Activated CD4-positive, alpha-beta T cell treated with anti-CD3 and anti-CD28 coated beads, Interleukin-2, amount 50 U/mL, for 24 hours (primary cell): ENCODE measurements at places on chromosomes 11 and 22.

- DNase-seq: no peak
Observed at GRCh38 chr11:118226781-118227180, 2.0 kb upstream of the JAML start.

DNA sequence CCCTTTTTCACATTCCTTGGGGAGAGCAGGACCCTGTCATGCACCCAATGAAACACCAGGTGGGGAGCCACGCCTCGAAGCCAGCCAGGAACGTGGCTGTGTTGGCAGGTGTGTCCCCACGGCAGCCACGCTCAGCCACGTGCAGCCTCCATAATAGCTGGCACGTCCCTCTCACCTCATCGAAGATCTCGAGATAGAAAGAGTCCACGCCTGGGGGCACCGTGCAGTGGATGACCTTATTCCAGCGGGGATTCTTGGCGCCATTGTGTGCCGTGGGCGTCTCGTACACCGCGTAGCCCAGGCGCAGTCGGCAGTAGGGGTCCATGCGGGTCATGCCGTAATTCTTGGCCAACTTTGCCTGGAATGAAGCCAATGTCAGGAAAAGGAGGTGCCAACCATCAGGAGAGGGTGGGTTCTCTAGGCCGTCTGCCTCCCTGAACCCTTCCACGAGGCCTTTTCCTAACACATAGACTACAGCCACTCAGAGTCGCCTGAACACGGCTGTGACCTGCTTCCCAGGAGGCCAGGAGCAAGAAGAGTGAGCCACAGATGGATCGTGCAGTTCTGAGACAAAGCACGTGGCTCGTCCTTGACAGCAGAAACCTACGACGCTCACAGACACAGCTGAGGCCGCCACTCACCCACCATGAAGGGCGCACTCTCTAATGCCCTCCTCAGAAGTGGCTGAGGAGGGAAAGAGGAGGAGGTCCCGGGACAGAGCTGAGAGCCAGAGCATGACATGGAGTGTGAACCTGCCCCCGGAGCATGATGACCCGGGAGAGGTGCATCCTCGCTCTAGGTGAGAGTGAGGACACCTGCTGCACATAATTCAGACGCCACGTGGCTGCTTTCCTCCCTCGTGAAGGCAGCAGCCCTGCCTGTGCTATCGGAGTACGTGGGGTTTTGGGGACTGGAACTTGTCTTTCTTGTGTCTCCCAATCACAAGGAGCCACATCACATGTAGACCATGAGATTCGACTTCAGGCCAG lies 19.1 kb downstream of the TOLLIP start:
- no peak for DNase-seq

- DNase-seq: no peak
Observed at GRCh38 chr11:59174664-59175033, 2.7 kb downstream of the DTX4 start.

- no peak for DNase-seq
Observed at GRCh38 chr11:5300251-5300650, 1.5 kb downstream of the OR51B4 start.

GRCh38 chr22:44600207-44600785 lies 101.7 kb upstream of the PRR5 start:
- DNase-seq: no peak

DNA sequence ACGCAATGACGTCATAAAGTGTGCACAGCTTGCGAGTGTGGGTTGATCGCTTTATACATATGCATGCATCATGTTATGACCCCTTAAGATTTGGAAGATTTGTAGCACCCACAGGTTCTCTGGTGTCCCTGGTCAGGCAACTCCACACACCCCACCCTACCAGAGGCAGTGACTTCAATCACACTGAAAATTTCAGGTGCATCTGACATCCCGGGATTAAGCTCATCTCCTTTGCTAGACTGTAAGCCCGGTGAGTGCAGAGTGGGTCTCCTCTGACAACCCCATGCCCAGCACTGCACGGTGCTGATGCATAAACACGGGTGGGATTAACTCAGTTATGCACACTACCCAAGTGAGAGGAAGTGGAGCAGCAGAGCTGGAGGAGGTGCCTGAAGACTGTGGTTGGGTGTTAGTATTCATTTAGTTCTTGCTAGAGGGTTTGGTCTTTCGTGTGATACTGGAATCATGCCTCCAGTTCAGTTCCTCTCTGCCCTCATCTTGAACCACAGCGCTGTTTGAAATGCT lies 6.5 kb downstream of the ARSA start:
- no peak for DNase-seq

GRCh38 chr22:34784056-34784455 lies 281.9 kb upstream of the ISX start:
- DNase-seq: no peak

- no peak for DNase-seq
Observed at GRCh38 chr11:45610627-45611026, 54.8 kb downstream of the CHST1 start.

DNA sequence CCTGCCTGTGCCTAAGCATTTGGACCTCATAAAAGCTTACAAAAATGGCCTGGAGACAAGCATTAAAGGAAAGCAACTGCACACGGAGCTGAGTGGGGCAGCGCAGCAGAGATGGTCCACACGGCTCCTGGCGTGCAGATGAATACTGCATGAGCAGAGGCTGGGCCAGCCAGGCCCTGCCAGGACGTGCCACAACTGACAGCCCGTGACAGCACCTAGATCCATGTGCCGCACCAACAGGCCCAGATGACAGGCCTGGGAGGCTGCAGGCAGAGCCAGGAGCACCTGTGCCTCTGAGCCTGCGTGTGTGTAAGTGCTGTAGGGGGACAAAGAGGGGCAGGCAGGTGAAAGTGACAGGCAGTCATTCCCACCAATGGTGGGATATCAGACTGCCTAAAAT lies 33.4 kb downstream of the MICAL3 start:
- DNase-seq: no peak

- no peak for DNase-seq
Observed at GRCh38 chr11:88164320-88164719, 10.9 kb downstream of the RAB38 start.

DNA sequence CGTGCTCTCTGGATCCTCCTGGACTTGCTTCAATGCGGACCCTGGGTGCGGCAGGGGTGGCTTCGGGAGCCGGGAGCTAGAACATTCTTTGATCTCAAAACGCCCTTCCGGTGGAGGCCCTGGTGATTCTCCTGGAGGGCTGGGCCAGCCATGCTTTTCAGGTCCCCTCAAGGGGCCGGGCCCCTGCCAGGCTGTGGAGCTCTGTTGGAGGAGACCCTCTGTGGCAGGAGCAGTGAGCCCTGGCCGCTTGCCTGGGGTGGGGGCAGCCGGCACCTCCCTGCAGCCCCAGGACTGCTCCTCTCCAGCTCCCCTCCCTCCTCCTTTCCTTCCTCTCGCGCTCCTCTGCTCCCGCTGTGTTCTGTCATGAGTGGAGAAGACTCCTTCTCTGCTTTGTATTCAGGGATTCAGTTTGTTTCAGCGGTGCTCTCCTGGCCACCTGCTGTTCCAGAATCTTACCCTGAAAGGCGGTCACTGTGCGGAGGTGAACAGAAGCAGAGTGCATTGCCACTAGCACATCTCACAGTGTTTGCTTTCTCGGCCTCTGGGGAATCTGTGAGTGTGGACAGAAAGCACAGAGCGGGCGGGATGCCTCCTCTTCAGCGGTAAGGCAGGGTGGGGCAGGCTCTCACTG lies 289.1 kb downstream of the TBC1D22A start:
- no peak for DNase-seq

DNA sequence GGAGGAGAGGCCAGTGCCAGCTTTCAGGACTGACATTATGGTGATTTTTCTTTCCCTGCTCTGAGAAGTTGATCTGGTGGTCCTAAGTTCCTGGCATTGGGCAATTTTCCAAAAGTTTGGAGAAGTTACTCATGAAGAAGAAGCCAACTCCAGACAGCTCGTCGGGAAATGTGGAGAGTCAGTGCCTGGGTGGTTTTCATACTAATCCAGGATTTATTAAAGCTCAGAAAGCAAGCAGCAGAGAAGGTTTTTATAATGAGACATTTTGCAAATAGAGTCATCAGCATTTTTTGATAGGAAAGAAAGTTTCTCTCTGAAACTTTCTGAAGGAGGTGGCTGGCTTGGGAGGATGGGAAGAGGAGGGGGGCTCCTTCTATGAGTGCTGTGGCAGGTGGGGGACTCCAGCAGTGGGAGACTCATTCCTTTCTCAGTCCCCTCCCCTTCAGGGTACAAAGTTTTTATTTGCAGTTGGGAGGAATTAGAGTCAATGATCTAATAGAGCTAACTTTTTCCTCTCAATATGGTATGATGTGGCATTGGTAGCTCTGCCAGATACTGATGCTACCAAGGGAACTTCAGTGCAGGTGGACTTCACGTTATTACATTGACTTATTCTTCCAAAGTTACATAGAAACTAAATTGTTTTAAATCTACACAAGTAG lies 55.4 kb downstream of the LIF start:
- DNase-seq: no peak

- DNase-seq: no peak
Observed at GRCh38 chr11:45651841-45652749, 13.3 kb downstream of the CHST1 start.

- DNase-seq: no peak
Observed at GRCh38 chr11:12411806-12412727, 34.7 kb downstream of the PARVA start.

DNA sequence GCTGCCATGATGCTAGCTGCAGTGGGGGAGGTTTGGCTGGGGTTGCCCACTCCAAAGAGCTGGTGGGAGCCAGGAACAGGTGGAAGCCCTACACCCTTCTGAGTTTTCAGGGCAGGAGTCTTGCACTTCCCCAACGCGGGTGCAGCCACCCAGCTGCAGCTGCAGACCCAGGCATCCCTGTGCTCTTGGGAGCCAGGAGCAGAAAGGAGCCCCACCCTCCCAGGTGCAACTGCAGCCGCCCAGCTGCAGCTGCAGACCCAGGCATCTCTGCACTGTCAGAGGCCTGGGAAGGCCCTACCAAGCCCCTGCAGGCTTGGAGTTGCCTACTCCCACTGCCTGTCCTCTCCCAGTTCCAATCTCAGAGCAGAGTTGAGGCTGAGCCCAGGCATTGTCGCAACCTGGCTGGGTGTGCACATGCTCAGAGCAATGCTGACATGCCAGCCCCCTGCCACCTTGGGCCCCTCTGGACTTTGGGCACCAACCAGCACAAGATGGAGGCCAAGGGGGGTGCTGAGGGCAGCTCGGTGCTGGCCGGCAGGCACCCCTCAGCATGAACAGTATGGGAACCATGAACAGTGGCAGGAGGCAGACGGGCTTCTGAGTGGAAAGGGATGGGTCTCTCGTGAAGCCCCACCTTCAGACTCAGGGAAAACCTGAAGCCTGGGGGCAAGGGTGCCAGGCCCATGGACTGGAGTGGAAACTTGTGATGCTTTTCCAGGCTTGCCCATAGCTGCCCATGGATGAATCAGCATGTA lies 195.4 kb downstream of the DCDC1 start:
- DNase-seq: no peak

DNA sequence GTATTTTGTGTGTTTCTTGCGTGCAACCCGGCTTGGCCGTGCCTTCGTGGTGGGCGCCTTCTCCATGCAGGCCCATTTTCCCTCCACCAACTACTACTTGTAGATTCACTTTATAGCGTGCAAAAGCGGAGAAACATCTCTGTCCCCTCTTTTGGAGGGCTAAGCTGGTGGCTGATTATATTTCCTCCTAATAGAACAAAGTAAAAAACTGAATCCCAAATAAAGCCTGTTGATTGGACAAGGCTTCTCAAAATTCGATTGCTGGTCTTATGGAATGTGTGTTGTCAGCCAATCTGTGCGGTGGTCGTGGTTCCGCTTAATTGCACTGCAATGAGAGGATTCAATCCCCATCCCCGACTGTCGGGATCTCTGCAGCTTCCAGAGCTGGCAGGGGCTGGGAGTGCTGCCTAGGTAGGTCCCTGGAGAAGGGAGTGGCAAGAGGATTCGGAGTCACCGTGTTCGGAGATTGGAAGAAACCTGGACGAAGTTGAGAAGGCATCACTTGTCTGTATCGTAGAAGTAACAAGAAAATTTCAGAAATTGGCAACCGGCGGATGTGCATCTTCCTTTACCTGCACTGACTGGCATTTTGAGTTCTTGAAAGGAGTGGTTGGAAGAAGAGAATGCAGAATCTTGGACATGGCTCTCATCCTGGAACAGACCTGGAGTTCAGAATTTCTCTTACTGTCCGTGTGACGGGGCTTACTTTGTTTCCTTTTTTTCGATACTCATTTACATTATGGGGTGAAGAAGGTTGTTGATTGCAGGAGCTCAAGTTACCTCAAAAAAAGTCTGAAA lies 1.1 kb downstream of the HMGXB4 start:
- DNase-seq: no peak

DNA sequence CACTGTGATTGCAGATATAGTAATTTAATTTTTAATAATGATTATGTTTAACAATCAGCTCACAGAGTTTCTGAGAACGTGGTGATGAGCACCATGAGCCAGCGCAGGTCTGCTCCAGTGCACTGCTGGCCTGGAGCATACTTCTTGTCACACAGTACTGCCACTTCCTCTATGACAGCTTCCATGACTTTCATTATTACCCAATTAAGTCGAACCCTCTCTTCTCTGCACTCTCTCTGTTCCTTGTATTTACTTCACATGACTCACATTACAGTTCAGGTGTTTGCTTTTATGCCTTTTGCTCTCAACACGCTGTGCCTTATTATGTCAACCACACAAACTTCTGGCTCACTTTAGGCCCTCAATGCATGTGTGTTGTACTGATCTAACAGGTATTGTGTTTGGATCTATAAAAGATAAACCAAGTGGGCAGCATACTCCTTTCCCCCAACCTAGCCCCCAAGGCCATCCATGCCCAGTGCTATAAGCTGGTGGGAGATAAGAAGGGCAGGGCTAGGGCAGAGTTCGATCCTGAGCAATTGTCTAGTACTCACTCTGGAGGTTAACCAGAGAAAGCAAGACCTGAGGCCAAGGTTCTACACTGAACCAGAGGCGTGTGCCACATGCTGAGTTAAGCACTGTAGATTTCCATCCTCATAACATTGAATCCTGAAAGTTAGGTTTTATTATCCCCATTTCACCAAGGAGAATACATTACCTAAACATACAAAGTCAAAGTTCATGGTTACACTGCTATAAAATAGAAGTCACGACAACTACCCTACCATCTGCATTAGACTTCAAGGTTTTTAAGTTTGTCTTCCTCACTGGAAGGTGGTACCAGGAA lies 356.5 kb downstream of the INSC start:
- DNase-seq: no peak

GRCh38 chr22:46507451-46508425 lies 29.7 kb downstream of the CELSR1 start:
- no peak for DNase-seq

- DNase-seq: no peak
Observed at GRCh38 chr11:133961890-133962289, 5.1 kb upstream of the IGSF9B start.

- no peak for DNase-seq
Observed at GRCh38 chr11:2802389-2803185, 83.0 kb downstream of the CDKN1C start.

GRCh38 chr11:90243534-90243933 lies 20.7 kb upstream of the CHORDC1 start:
- DNase-seq: no peak

- no peak for DNase-seq
Observed at GRCh38 chr22:32325811-32326237, 31.8 kb upstream of the RFPL3 start.

DNA sequence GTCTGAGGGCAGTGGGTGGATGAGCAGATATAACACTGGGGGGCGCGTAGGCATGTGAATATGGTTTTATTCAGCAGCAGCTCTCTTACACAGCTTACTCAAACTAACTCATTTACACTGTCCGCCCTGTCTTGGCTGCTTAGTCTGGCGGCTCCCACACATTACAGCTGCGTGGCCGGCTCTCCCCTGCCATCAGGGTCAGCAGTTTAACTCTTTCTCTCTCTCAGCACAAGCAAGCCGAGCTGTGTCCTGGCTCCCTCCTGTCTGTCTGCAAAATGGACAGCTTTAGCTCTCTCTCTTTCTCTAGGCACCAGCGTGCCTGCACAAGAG lies 1310.1 kb upstream of the RAG2 start:
- DNase-seq: no peak
